ENCODE measurements at places on chromosomes 13 and 19.

- DNase-seq: no peak
These were observed 2.2 kb upstream of the KLF5 start for GRCh38 chr13:73056565-73056962.

DNA sequence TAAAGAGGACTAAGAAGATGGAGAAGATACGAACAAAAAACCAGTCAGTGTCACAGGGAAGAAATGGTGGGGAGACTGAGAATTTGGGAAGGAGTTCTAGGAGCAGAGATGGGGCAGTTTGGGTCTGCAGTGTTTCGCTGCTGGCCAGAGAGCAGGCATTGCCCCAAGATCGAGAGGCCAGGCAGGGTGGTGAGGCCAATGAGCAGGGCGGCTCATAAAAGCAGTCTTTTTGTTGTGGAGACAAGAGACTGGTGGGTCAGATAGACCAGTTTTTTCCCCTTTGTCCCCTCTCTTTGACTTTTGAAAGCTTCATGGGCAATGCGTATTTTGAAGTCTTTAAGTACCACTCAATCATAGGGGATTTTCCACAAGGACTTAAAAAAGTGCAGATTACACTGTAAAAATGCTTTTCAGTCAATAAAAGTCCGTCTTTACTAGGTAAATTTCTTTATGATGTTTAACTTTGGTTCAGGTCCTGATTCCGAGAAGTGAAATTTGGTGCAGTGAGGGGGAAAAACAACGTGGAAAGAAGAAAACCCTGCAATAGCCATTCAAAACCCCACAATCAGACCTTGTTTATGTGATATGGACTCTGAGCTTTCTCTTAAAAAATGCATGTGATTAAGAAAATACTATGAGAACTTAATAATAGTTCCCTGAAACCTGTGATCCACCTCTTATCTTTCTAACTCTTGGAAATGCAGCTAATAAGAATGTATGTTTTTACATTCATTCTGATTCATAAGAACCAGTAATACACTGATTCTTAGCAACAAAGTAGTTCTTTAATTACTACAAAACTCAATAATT is 338.9 kb downstream of the KLF5 start:
- DNase-seq: no peak

DNA sequence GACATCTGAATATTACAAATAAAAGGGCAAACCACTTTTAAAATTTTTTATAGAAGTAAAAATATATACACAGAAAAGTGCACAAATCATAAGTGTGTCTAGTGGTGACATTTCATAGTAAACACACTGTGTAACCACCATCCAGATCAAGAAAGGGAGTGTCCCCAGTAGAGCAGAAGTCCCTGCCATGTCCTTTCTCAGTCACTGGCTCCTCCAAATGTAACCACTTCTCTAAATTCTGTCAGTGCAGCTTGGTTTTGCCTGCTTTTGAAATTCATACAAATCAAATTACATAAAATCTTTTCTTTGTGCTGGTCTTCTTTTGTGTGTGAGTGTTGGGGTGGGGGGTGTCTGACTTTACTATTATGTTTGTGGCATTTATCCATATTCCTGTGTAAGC is 116.5 kb downstream of the RBM26 start:
- DNase-seq: no peak

- no peak for DNase-seq
These were observed 2.9 kb downstream of the CIC start for GRCh38 chr19:42271861-42272534.

DNA sequence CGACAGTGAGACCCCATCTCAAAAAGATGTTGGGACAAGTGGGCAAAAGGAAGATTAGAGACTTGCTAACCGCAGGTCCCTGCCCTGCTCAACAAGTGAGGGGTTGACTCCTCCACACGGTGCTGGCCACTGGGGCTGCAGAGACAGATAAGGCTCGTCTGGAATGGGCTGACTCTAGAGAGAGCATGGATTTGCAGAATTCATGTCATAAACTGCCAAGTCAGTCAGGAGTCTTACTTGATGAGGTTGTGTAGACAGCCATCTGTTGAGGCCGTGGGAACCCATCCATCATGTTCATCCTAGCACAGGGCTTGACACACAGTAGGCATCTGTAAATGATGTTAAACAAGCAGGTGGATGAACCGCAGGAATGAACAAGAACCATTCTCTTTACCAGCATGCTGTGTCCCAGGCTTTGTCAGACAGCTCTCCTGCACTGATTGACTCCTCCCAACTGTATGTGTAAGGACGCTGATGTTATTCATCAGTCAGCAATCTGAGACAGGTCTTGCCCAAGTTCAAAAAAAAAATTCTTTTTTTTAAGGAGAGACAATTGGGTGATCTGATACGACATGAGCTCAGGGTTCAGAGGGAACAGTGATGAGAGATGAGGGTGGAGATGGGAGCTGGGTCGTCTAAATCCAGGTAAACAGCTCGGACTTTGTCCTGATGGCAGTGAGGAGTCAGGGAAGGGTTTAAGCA is 8.8 kb downstream of the PAF1 start:
- DNase-seq: no peak

GRCh38 chr13:41608839-41609177 is 151.5 kb downstream of the RGCC start:
- no peak for DNase-seq

- DNase-seq: no peak
These were observed 14.0 kb upstream of the CD70 start for GRCh38 chr19:6604906-6605305.

DNA sequence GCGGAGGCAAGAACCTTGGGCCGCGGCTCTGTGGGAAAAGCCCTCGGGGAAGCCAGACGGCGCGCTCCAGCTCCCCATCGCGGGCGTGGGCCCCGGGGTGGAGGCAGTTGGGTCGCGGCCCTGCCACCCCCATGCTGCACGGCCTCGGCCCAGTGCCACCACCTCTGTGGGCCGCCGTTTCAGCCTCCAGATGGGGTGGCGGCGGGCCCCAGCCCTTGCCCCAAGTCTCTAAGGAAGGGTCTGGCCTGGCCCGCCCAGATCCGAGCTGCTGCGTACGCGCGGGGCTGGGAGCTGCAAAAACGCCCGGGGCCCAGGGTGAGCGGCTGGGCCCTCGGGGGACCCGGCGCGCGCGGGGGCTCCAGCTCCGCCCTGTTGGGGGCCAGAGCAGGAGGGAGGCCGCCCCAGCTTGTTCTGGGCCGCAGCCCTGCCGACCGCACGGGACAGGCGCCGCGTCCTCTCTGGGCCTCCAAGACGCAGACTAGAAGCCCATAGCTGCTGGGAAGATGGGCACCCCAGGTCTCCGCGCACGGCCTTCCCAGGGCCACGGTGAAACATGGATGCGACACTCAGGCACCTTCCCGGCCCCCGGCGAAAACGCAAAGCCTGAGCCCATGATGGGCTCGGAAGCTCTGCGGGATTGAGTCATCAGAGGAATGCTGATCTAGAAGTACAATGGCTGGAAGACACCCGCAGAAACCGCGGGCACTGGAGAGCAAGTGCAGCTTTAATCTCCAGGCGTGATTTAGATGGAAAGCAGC is 110.1 kb downstream of the KCTD15 start:
- DNase-seq: no peak

GRCh38 chr13:83150616-83151307 is 731.5 kb downstream of the SLITRK1 start:
- DNase-seq: no peak

GRCh38 chr13:51659276-51660127 is 75.2 kb downstream of the WDFY2 start:
- no peak for DNase-seq

GRCh38 chr19:50906217-50906616 is 5.0 kb downstream of the KLK4 start:
- DNase-seq: no peak

- DNase-seq: no peak
These were observed 4.7 kb upstream of the F10 start for GRCh38 chr13:113117911-113118260.

- no peak for DNase-seq
These were observed 7.0 kb downstream of the CAB39L start for GRCh38 chr13:49436890-49437289.

DNA sequence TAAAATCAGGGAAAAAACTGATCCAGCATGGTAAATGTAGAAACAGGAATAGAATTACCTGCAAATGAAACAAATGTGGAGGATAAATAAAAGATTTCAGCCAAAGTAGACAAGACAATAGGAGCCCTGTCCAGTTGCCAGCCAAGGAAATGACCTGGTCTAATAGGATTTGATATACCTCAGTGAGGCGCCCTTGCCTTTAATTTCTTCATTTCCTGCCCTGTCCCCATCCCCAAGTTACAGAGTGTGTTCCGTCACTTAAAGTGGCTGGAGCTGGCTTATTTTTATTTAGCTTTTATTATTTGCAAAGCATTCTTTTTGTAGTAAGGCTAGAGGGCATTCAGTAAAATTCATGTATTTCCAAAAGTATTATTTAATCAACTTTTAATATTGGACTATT is 1022.0 kb downstream of the EFNB2 start:
- no peak for DNase-seq

DNA sequence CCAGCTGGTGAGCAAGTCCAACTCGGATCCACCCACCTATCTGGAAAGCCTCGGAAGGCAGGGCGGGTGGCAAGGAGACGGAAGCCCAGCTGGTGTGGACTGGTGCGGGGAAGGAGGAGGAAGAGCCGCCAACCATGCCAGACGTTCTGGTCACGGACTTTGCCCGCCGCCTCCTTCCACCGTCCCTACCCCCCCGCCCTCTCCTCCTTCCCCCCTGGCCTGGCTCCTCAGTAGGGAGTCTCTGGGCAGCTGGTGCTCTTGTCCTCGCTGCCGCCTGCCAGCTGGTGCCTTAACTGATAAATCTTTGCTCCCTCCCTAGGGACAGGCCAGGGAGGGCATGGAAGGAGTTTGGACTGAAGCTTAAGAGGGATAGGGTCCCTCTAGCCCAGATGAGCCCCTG is 4.8 kb downstream of the SYNGR4 start:
- DNase-seq: no peak

DNA sequence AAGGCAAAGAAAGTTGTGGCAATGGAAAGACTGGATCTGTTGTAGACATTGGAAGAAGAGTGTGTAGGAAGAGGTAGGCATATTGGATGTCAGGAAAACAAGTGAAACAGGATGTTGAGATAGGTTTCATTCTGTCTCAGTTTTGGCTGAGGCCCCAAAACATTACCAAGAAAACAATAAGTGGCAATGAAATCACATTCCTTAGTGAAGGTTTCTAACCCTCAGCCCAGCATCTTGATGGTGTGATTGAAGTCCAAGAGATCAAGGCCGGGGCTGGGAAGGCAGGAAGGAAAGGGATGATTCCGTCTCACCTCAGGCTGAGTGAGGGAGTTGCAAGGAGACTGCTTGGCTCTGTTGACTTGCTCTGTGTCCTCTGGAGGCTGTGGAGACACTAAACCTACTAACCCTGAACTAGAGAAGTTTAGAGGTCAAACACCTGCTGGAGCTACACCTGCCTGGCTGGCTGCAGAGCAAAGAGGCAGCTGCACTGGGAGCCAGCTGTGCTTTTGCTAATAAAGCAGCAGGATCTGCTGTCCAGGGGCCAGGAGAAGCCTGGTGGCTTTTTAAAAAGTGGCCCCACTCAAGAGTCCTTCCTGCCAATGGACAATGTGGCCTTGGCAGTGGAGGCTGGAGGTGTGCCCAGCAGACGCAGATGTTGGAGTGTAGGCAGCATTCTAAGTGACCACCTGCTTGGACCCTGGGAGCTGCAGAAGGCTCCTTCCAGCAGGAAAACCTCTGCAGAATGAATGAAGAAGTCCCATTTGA is 53.6 kb downstream of the DGKH start:
- no peak for DNase-seq

GRCh38 chr19:44988896-44989556 is 12.2 kb upstream of the RELB start:
- peak; percentile 25 for DNase-seq

- DNase-seq: no peak
These were observed 230.5 kb upstream of the SERP2 start for GRCh38 chr13:44142941-44143665.

- DNase-seq: no peak
These were observed 4.7 kb upstream of the IRS2 start for GRCh38 chr13:109790942-109791605.

Measured in stimulated activated CD8-positive, alpha-beta memory T cell treated with anti-CD3 and anti-CD28 coated beads, Interleukin-7, amount 100 ng/mL, for 48 hours (primary cell).